ENCODE measurements at places on chromosomes 2 and 18.

DNA sequence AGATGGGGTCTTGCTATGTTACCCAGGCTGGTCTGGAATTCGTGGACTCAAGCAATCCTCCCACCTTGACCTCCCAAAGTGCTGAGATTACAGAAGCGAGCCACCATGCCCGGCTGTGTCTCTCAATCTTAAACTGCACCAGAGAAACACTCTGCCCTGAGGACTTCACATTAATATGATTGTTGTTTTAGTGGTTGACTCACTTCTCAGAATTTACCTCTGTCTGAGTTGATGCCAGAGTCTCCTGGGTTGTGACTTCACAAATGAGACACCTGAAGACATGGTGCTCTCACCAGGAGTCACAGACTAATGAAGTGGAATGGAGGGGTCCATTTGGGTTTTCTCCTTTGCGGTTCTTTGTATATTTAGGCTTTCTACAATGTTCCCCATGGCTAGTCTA lies 61.0 kb upstream of the TGIF1 start:
- no peak for DNase-seq

GRCh38 chr2:230944123-230944653 lies 19.1 kb upstream of the GPR55 start:
- DNase-seq, result no peak

- DNase-seq, result no peak
Observed at GRCh38 chr2:176455816-176456291, 186.6 kb downstream of the MTX2 start.

GRCh38 chr2:202290970-202291369 lies 25.4 kb downstream of the NOP58 start:
- DNase-seq, result no peak

- no peak for DNase-seq
Observed at GRCh38 chr2:207801259-207801658, 31.6 kb upstream of the FZD5 start.

GRCh38 chr2:144241801-144242200 lies 278.1 kb downstream of the ZEB2 start:
- no peak for DNase-seq

DNA sequence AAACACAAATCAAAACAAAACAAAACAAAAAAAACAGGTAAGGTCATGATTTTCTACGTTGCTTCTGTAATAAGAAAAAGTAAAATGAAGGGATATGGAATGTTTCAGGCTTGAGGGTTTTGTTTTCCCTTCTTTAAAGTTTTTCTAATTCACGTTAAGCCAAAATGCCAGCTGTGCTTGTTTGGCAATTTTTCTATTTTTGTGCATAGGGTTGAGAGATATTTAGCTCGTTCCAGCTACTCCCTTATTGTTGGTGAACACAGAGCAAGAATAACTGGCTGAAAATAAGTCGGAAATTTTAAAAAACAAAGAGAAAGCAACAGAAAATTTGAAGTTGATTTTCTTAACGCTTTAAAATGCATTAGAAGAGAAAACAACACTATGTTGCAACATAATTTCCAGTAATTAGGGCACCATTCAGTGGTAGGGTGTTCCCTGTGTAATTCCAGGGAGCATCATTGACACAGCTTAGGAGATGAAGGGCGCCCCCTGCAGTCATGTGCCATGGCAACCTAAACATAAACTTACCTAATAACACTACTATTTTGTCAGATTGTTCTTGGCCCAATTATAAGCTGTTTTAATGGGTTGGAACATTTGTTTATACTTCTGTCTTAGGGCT lies 99.5 kb downstream of the DTNA start:
- no peak for DNase-seq

DNA sequence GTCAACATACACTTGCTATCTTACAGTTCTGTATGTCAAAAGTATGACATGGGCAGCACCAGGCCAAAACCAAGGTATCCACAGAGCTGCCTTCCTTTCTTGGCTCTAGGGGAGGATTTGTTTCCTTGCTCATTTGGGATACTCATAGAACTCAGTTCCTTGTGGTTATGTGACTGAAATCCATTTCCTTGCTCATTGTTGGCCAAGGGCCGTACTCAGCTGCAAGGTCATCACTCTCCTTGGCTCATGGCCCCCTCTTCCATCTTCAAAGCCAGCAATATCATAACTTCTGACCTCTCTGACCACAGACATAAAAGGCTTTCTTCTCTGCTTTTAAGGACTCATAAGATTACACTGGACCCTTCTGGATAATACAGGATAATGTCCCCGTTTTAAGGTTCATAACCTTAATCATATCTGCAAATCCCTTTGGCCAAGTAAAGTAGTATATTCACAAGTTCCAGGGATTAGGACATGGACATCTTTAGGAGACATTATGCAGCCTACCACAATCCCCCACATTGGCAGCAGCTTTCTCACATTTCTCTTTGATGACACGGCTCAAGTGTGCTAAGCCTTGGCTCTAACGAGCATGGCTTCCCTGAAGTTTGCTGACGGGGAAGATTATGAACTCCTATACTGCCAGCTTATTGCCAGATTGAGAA lies 20.9 kb downstream of the TMEM237 start:
- no peak for DNase-seq

DNA sequence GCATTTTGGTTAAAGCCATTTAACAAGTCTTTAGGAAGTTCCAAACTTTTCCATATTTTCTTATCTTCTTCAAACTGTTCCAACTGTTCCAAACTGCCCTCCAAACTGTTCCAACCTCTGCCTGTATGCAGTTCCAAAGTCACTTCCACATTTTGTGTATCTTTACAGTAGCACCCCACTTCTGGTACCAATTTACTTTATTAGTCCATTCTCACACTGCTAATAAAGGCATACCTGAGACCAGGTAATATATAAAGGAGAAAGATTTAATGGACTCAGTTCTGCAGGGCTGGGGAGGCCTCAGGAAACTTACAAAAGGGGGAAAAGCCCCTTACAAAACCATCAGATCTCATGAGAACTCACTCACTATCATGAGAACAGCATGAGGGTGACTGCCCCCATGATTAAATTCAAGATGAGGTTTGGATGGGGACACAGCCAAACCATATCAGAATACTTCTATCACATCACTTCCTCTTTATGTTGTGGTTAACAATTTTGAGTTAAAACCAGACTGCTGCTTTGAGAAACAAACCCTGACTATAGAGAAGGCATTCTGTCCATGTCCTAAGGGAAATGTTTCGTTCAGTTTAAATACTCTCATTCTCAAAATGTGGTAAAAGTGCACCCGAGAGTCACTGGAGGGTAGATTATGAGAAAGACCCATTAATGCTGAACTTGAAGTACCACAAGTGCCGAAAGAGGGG lies 11.0 kb downstream of the IL18R1 start:
- DNase-seq, result no peak

GRCh38 chr18:75418293-75419005 lies 9.1 kb downstream of the SMIM21 start:
- DNase-seq, result no peak

DNA sequence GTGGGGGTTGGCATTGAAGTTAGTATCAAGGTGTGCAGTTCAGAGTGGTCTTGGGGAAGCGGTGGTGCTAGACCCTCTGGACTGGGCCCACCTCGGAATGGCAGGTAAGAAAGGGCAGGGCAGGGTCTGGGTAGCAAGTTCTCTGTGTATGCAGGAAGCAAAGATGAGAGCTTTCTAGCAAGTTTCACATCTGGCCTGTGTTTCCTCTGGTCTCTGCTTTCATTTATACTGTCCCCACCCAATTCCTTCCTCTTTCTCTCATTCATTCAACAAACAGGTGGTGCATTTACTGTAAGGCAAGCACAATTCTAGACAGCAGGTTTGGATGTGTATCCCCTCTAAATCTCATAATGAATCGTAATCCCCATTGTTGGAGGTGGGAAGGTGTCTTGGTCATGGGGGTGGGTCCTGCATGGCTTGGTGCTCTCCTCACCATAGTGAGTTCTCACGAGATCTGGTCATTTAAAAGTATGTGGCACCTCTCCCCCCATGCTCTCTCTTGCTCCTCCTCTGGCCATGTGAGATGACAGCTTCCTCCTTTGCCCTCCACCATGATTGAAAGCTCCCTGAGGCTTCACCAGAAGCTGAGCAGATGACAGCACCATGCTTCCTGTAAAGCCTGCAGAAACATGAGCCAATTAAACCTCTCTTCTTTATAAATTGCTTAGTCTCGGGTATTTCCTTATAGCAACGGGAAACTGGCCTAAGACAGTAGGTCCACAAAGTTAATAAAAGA lies 51.8 kb downstream of the PKDCC start:
- DNase-seq, result no peak

- no peak for DNase-seq
Observed at GRCh38 chr18:45044787-45045186, 364.1 kb downstream of the SETBP1 start.

DNA sequence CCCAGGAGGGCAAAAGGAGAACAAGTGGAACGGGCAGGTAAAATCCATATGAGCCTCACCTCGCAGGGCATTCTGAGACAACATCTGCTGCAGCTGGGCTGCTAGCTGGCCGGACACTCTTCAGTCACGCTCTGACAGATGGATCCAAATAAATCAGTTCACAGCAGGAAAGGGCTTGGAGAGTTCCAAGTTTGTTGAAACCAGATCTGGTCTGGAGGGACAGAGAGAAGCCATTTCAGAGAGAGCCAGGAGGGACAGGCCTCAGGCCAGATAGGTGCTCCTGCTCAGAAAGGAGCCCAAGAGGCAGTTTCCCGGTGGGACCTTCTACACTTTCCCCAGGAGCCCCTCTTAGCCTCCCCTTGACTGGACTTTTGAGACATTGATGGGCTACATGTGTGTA lies 28.2 kb upstream of the TNP1 start:
- DNase-seq, result no peak

DNA sequence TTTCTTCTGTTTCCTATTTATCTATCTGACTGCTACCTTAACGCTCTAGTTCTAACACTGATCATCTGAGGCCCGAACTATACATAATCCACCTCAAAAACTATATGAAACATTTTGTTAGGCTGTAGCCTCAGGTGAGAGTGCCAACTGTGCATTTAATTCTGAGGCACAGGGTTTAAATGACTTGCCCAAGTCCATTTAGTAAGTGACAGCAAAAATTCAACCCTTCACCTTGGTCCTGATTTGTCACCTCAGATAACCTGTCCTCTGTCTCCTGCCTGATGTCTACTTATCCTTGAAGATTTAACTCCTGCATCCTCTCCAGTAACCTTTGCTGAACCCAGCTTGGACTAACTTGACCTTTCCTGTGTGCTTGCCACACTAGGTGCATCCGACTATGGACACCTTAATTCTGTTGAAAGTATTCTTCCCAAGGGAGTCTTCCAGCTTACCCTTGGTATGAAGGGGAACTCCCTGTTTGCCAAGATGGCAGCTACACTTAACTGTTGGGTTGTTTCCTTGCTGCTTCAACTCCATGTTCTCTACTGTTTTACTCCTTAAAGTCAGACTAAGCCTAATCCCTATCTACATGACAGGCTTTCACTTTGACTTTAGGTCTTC lies 23.5 kb downstream of the CD302 start:
- no peak for DNase-seq

- no peak for DNase-seq
Observed at GRCh38 chr2:7180638-7181370, 263.6 kb downstream of the RNF144A start.

- no peak for DNase-seq
Observed at GRCh38 chr2:133658020-133658903, 90.0 kb upstream of the NCKAP5 start.

DNA sequence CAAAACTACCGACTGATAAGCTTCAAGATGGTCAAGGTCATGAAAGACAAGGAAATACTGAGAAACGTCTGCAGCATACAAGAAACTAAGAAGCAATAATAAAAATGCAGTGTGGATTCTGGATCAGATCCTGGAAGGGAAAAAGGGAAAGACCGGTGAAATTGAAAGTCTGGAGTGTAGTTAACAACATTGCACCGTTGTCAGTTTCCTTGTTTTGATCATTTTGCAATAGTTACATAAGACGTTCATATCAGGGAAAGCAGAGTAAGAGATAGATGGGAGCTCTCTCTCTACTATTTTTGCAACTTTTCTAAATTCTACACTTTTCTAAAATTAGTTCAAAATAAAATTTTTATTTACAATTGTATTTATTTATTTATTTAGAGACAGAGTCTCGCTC lies 15.0 kb upstream of the ZNF407 start:
- no peak for DNase-seq

GRCh38 chr2:112004253-112004645 lies 50.8 kb upstream of the TMEM87B start:
- DNase-seq, result no peak

GRCh38 chr2:152186262-152186661 lies 10.7 kb upstream of the STAM2 start:
- no peak for DNase-seq
